ENCODE measurements at places on chromosomes 3 and 15.

DNA sequence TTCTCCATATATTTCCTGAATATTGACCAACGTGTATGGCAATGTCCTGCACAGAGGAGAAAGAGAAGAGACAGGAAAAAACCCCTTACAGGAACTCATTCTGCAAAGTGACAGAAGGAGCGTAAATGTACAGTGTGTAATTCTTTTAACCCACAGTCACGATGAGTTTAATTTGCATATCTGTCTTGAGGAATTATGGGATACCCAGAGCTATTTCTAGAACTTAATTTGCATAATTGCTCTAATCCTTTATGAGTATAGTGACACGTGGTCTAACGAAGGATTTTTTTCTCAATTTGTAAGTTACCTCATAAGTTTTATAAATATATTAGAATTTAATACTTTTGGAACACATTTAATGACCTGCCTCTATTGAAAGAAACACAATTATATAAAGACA lies 9.8 kb downstream of the GPR27 start:
- DNase-seq: no peak

DNA sequence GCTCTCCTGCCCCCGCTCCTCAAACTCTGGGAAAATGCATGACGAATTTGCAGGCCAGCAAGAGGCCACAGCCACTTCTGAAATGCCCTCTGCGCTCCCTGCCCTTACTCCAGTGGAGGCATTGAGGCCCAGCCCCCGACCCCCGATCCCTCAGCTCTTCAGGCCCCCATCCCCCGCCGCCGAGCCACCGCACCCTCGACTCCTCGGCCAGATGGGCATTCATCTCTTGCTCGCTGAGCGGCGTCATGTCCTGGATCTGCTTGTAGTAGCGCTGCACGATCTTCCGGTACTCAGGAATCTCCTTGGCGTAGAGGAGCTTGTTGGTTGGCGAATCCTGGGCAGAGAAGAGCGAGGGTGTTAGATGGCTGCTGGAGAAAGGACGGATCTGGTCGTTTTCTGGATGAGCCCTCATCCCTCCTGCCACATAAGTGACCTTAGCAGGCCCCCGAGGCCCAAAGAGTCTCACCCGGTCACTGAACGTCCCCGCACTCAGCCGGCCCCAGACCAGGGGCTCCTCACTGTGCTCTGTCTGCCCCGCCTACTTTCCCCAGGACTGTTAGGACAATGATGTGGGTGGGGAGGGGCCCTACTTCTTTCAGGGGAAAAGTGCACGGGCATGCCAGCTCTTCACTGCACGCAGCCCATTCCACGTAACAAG lies 14.0 kb downstream of the H1-8 start:
- DNase-seq: no peak

GRCh38 chr3:106086038-106086437 lies 217.2 kb upstream of the CBLB start:
- DNase-seq: no peak

DNA sequence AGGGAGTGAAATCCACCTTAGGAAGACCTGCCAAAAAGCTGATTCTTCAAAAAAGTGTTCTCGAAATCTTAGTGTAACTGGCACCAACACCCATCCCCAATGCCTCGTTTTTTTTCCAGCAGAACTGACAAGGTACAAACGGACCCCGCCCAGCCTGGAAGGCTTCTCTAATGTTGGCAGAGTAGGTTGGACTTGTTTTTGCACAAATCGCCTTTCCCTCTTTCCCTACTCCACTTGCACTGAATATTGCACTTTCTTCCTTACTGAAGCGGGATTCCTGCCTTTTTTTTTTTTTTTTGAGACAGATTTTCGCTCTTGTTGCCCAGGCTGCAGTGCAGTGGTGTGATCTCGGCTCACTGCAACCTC lies 544 bp upstream of the TIMMDC1 start:
- no peak for DNase-seq

Measured in kidney glomerular epithelial cell (primary cell).